ENCODE measurements at places on chromosomes 16 and 17.

DNA sequence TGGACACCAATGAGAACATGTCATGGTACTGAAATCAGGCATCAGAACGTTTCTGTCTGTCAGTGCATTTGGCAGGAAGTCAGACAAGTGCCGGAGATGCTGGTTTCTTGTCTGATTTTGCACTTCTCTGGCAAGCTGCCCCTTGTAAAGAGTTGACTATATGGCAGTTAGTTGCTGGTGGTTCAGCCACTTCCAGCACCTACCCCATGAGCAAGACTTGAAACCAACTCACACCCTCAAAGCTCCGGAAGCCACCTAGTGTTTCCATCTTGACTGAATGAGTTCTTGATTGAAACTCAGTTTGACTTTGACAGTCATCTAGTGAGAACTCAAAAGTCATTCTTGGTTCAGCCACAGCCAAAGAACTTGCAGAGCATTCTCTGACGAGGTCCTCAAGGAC, 225.1 kb downstream of the SPECC1 start:
- DNase-seq = no peak

DNA sequence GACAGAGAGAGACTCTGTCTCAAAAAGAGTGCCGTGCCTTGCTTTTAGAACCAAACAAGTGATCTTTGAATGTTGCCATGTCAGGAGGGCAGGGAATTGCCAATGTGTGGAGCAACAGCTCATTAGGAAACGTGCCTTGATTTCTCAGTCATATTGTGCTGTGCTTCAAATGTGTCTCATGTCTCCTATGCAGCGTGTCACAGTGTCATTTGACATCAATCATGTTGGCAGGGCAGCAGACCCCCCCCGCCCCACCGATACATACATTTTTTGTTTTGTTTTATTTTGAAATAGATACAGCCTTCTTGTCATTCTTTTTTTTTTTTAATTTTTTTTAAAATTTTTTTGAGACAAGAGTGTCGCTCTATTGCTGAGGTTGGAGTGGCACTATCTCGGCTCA, 22.1 kb downstream of the MRC2 start:
- DNase-seq = no peak

DNA sequence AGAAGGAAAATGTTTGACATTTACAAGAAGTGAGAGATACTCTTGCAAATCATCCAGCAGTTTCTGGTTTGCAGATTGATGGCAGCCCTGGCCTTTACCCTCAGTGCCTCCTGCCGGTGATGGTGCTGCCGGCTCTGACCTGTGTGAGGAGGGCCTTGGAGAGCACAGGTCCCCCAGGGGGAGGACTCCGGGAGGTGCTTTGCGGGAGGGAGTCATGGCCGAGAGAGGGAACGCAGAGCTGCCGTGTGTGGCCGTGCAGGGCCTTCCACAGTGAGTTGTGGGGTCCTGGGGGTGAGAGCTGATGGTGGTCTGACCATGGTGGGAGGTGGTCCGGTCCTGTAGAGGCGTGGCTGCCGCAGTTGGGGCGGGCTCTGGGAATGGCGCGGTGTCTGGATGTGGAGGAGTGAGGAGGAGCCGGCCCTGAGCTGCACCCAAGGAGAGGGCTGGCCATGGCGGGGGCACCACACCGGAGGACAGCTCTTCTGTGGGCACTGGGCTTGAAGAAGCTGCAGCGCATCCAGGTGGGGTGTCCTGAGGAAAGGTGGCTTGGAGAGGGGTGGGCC, 28.0 kb upstream of the ZNF750 start:
- DNase-seq = no peak

DNA sequence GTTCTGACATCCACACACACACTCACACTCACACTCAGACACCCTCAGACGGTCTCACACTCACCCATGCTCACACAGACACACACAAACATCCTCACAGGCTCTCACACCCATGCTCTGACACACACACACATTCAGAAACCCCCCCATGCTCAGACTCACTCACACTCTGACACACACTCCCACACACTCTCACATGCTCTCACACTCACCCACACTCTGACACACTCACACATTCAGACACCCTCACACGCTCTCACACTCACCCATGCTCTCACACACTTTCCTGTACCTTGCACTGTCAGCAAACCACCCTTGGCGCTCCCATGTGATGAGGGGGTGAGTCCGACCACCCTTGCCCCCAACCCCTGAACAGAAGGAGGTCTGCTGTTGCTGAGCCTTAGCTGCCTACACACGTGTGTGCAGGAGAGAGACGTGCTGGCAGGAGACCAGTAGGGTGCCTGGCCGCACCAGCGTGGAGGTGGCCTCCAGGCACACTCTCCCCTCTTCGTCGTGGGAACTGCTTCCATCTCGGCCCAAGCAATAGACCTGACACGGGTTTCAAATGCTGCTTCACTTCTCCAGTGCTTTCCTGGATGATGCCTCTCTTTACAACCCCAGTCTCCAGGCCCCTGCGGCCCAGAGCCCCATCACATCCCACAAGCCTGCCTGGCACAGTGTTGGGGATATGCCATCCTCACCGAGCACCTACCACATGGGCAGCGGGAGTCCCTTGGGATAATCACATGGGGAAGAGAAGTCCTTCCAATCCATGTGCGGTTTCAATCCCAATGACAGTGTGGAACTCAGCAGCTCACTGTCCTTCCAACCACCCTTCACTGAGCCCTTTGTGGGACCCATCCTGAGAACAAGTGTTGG, 267.8 kb upstream of the FOXF1 start:
- DNase-seq = no peak

DNA sequence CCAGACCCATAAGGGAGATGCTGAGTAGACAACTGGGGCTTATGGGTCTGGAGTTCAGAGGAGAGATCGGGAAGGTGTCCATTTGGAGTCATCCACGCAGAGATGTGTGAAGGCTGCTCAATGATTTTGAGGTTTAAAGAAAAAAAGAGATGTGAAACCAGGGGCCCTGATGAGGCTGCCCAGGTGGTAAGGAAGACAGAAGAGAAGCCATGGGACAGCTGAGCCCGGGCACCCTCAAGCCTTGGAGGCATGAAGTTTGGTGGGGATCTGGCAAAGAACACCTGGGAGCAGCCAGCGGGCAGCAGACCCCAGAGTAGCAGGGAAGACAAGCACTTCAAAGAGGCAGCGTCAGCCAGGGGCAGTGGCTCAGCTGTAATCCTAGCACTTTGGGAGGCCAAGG, 20.8 kb upstream of the MYO15B start:
- no peak for DNase-seq

- DNase-seq = no peak
These were observed 4.0 kb upstream of the ABCA10 start for GRCh38 chr17:69232650-69233049.

Data from CD4-positive, alpha-beta T cell (primary cell).